HS-5 (cell line): ENCODE measurements at places on chromosomes 2 and 18.
A peak's percentile ranks its signal among the peaks of the same experiment; 100 is the strongest.

DNA sequence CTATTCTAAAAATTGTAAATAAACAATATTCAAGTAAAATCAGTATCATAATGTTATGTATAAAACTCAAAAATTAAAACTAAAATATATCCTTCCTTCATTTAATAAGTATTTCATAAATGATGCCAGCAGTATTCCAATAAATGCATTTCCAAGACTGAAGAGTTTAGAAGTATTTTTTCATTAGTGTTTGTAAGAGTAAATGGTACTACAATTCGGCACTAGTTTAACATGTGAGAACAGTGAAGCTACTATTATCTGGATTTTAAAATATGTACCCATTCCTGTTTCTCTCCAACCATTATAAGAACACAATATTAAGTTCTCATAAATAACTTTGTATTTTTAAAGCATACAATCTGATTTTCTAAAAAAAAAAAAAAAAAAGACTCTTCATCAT, 3.3 kb downstream of the BAZ2B start:
- no peak for DNase-seq

- DNase-seq: no peak
Observed at GRCh38 chr2:113068706-113069485, 1.1 kb downstream of the IL1F10 start.

DNA sequence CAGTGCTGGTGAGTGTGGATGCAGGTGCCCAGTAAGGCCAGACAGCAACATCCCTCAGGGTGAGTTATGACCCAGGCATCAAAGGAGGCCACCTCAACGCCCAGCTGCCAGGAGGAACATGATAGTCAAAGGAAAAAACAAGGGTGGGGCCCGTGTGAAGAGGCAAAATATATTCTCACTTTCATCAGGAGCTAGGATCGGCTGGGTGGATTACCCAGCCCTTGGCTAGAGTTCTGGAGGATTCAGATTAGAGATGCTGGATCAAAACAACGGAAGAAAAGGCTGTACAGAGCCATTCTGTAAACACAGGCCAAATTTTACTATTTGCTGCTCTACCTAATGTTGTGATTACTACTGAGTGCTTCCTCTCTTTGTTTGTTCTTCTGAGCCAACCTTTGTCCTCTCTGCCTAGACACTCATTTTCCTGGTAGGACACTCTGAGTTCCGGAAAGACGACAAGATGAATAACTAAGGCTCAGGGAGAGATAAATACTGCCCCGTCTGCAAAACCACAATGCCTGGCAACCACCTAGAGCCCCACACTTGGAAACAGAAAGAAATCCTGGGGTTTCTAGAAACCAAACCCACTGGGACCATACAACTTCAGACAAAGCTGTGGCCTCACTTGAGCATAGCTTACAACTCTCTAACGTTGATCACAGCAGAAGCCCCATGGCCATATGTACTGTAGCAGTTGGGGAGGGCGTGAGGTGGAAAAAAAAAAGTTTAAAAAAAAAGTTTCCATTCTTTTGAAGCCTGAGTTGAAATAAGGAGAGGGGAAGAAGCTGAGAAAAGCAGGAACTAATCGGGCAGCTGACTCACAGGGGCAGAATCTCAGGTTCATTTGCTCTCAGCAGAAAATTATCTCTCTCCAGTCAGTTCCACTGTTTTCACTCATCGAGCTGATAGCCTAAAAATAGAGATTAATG, 17.8 kb upstream of the PMAIP1 start:
- DNase-seq: no peak

DNA sequence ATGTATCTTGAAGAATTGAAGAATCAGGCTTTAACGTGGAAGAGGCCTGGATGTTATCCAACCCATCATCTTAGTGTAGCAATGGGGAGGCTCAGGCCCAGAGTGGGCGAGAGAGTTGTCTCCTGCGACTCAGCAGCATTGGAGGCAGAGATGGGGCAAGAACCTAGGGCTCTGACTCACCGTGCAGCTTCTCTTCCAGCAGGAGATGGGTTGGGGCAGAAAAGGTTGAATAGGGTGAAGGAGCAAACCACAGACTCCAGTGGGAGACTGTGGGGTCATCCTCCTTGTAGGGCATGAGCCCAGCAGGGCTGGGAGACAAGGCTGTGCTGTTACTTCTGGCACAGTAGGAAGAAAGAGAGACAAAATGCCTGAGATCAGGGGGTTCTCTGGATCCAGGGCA, 1.4 kb downstream of the IL36RN start:
- no peak for DNase-seq

DNA sequence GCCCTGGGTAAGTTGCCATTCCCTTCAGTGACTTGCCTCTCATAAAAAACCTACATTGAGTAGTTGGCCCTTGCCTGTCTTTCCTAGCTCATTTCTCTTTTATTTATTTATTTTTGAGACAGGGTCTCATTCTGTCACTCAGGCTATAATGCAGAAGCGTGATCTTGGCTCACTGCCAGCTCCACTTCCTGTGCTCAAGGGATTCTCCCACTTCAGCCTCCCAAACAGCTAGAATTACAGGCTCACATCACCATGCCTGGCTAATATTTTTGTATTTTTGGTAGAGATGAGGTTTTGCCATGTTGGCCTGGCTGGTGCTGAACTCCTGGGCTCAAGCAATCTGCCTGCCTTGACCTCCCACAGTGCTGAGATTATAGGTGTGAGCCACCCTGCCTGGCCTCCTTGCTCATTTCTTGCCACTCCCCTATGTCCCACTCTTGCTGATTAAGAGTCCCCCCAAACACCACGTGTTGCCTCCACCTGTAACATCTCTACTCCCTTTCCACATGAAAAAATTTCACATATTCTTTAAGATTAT, 12.6 kb downstream of the EVA1A start:
- no peak for DNase-seq

- no peak for DNase-seq
Observed at GRCh38 chr18:58225101-58225500, 181.1 kb downstream of the NEDD4L start.

GRCh38 chr2:61059382-61059781, 6.3 kb upstream of the SANBR start:
- DNase-seq: no peak

DNA sequence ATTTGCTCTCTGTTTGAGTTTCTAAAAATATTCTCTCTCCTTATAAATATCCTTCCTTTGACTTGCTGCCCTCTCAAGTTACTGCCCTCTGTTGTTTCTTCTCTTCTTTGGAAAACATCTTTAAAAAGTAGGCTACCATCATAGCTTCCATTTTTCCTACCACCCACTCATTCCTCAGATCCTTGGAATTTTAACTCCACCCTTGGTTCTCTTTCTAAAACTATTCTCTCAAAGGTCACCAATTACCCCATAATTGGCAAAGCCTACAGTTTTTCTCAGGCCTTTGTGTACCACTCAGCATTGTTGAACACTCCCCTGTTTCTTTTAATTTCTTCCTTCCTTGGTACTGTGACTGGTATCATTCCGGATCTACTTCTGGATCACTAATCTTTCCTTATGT, 43.0 kb upstream of the ITGAV start:
- DNase-seq: no peak

DNA sequence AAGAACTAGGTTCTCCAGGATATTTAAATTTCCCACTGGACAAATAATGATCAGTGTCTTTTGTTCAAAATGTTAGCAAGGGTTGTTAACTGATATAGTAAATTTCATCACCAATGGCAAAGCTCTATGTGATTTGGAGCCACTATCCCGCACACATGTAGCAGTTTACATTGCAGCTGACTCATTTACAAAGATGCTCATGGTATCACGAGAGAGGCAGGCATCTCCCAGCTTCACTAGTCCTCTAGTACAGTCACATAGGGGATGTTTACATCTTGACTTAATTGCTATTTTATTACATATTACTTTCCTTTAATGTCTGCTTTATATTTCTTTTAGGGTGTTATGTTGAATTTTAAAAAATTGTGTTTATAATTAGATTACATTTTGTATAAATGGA, 30.7 kb downstream of the KCNE4 start:
- no peak for DNase-seq

- DNase-seq: no peak
Observed at GRCh38 chr2:211928201-211928600, 610.4 kb downstream of the ERBB4 start.

GRCh38 chr2:179059026-179059700, 9.2 kb upstream of the CCDC141 start:
- DNase-seq: no peak

GRCh38 chr2:241559323-241560161, 997 bp downstream of the BOK start:
- DNase-seq: no peak

DNA sequence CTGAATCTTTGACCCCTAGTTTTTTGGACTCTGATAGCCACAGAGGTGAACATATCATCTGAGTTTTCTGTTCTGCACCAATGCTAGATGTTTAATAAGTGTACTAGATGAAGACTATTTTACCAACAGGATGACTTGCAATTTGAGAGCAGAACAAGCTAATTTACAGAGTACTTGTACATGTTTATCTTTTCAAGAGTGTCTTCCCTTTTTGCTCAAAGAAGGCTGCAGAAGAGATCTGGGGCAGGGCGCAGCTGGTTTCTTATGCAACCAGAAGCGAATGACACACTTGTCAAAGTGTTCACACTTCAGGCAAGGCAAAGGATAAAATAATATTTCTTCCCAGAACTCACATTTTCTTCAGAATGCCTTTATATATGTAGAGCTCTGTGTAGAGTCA, 86.0 kb downstream of the VWA3B start:
- DNase-seq: no peak

DNA sequence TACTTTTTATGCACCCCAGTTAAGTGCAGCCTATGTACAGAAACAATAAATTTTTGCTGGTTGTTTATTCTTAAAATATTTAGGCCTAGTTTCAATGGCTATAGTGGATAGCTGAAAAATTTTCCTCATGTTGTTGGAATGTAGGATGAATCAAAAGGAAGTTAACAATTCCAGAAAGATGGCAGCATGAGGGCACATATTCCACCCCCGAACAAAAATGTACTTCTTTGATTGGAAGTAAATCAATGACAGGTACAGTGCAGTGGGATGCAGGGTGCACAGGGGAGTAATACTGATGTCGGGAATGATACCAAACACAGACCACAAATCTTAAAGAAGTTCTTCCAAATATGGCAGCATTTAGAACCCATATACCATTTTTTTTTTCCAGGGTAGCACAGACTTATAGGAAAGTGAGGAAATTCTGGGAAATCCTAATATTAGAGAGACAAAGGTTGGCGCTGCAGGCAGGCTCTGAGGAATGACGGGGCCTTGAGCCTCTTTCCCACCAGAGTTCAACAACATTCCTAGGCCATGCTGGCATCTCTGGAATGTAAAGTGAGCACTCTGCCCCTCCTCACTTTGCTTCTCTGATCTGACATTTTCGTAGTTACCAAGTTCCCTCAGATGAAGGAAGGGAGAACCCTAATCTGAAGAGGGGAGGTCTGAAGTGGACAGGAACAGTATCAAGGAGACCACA, 36.6 kb upstream of the IKZF2 start:
- DNase-seq: peak; percentile 52

- no peak for DNase-seq
Observed at GRCh38 chr2:159382447-159383028, 96.0 kb upstream of the WDSUB1 start.

GRCh38 chr2:218964041-218964771, 4.7 kb downstream of the CDK5R2 start:
- peak; percentile 93 for DNase-seq

DNA sequence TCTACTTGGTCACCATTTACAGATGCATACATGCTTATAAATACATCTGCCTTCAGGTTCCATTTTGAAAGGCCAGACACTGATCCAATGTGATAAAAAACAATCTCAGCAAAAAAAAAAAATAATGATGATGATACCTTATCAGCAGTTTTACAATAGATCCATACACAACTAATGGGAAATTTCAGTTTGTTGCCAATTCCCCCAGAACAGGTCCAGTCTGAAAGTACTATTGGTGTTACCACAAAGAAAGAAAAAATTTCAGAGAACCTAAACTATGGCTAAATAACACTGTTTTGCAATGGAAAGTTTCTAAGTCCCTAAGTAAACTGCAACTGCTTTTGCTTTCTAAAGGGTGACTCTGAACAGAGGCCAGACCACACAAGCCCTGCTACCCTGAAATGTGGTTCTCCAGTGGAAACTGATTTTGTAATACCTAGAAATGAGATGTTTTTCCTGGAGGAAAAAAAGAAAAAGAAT, 54.1 kb downstream of the LPIN2 start:
- DNase-seq: no peak

GRCh38 chr18:51425475-51425874, 228.0 kb upstream of the MEX3C start:
- DNase-seq: no peak

GRCh38 chr2:230893841-230894781, 29.4 kb downstream of the ITM2C start:
- no peak for DNase-seq

DNA sequence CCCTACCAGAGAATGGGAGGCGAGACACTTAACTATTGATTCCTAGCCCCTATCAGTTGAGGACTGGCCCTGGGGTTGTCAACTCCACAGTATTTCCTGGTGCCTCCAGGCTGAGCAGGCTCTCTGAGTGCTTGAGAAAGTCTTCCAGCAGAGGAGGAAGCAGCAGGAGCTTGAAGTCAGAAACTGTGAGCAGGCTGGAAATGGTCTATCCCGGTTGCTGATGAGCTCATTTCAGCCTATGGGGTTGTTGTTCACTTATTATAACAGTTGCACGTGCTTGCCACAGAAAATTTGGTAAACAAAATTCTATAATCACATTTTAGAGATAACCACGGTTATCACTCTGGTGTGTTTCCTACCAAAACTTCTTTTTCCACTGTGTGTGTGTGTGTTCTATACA, 254.7 kb upstream of the THUMPD2 start:
- no peak for DNase-seq

GRCh38 chr2:88747990-88748389, 56.5 kb downstream of the RPIA start:
- no peak for DNase-seq

GRCh38 chr2:78585871-78586270, 439.6 kb upstream of the REG3G start:
- no peak for DNase-seq

DNA sequence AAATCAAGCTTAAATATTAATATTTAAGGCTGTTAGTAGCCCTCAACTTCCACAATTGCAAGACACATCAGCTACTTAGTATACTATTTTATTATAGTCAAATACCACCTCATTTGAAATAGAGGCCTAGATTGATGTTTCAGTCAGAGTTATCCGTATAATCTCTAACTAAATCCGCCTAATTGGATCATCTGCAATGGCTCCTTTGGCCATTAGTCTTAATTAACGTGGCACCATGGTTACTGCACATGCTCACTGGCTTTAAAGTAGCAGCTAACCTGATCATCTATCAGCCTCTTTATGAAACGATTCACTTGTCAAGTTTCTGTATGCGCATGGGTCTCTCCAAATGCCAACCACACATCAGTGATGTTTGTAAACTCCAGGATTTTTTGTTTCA, 112.3 kb downstream of the COLEC12 start:
- DNase-seq: no peak

DNA sequence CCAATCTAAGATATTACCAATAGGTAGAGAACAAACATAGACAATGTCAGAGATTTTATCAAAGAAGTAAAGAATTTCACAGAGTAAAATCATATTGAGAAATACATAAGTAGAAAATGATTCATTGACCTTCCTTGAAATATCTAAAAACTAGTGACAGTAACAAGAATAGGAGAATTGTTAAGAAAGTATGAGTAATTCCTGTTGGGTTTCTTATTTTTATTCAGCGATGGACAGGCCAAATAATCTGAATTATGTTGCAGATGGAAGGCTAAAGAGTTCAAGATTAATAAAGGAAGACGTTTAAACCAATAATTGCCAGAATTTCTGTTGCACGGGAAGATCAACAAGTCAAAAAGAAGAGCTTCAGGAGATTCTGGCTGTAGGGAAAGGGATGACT, 163.4 kb upstream of the RASGRP3 start:
- no peak for DNase-seq
